HS-5 (cell line): ENCODE measurements at places on chromosomes 4 and X.

GRCh38 chr4:14066979-14067378 lies 439.5 kb upstream of the BOD1L1 start:
- no peak for DNase-seq

DNA sequence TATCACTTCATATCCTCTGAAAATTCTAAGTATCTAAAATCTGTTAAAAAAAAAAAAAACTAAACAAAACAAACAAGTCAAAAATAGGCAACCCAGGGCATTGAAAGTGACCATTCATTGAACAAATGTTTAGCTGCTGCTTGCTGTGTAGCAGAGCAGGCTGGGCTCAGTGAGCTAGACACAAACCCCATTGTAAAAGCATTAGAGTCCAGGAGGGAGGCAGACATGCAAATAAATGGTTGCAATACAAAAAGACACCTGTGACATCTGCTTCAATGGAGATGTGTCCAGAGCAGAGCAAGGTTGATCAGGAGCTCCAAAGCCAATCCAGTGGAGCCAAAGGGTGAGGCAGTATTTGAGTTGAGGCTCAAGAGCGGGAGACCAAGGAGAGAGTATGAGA lies 267.3 kb upstream of the GATB start:
- DNase-seq = no peak

GRCh38 chr4:47809654-47810203 lies 28.1 kb downstream of the CORIN start:
- DNase-seq = no peak

DNA sequence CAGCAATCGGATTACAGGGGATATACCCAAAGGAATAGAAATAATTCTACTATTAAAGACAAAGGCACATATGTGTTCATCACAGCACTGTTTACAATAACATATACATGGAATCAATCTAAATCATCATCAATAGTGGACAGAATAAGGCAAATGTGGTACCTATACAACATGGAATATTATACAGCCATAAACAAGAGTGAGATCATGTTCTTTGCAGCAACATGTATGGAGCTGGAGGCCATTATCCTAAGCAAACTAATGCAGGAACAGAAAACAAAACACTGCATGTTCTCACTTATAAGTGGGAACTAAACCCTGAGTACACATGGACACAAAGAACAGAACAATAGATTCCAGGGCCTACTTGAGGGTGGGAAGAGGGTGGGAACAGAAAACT lies 163.2 kb downstream of the CFAP299 start:
- no peak for DNase-seq

DNA sequence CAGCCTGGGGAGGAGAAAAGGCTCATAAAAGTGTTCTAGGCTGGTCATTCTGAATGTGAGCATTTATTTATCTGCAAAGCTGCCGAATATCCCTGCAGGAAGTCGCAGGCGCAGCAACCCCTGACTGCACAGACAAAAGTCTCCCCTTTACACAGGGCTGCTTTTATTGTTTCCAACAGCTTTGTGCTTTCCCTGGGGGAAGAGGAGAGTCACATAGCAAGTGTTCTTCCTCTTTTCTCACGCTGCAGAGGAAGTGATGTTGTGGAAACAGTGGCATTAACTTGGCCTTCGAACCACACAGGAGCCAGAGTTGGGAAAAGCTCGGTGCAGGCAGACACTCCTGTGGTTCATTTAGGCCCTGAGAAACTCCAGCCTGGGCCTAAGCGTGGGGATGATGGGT lies 81.5 kb upstream of the BCOR start:
- DNase-seq = no peak

GRCh38 chr4:159413306-159413943 lies 310.5 kb downstream of the RAPGEF2 start:
- no peak for DNase-seq

DNA sequence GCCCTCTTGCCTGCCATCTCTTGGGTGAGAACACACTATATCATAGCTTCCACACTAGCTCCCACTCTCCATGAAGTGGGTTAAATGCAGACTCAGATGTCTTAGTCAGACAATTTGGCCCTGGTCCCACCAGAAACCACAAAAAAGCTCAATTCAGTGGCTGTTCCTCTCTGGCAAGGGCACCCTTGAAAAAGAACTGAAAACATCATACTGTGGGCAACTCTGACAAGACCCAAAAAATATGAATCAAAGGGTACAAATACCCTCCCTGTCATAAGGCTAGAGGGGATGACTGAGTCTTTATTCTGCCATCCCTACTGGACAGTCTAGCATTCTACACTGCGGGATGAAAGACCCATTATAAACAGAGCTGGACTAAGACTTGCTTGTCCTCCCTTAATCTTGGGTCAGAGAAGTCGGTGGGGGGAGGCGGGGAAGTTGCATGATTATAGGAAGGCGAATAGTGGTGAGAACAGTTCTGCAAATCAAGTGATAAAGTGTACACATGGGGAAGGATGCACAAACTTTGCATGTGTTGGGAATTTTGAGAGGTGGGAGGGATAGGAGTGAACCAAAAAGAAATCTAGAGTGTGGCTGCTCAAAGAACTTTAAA lies 172.1 kb downstream of the OPHN1 start:
- no peak for DNase-seq

GRCh38 chr4:69057620-69058409 lies 38.5 kb upstream of the UGT2B7 start:
- no peak for DNase-seq

GRCh38 chr4:43556262-43556661 lies 663.7 kb downstream of the GRXCR1 start:
- no peak for DNase-seq

DNA sequence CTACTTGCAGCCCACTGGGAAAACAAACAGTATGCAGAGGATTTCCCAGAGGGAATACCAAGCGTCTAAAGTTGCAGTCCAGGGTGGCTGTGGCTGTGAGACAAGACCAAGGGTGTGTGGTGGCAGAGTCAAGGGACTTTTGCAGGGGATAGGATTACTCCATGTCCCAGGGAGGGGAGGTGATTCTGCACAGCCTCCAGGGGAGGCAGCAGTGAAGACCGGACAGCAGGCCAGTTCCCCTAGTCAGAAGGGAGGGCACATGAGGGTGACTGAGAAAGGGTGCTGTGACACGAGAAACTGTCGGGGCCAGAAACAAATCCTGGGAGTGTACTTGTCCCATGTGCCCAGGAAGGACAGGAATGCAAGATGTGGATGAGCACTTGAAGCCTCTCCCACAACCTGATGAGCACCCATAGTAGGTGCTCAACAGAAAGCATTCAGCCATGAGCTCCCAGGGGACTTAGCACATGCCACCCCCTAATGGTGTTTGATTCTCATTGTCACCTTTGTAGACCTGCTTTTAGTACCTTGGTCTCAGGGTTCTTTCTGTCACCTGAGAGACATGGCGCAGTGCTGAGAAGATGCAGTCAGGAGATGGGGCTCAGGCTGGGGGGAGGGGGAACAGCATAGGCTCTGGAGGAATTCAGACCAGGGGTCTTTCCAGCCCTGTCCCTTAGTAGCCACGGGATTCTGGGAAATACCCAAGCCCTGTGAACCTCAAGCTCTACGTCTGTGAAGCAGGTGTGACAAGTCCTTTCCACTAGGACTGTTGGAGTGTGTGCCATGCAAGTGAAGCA lies 18.1 kb upstream of the HSFX3 start:
- DNase-seq = no peak

- DNase-seq = no peak
These were observed 17.4 kb downstream of the ZFYVE28 start for GRCh38 chr4:2400841-2401609.

- DNase-seq = no peak
These were observed 75.7 kb downstream of the AGTR2 start for GRCh38 chrX:116246261-116246660.
